ENCODE measurements at places on chromosomes 13 and 19.

GRCh38 chr19:34573226-34573864 lies 91.8 kb downstream of the WTIP start:
- DNase-seq = no peak

- no peak for DNase-seq
Measured at GRCh38 chr19:31260171-31260933, 88.9 kb downstream of the TSHZ3 start.

- DNase-seq = no peak
Measured at GRCh38 chr13:95250961-95251360, 50.3 kb downstream of the ABCC4 start.

DNA sequence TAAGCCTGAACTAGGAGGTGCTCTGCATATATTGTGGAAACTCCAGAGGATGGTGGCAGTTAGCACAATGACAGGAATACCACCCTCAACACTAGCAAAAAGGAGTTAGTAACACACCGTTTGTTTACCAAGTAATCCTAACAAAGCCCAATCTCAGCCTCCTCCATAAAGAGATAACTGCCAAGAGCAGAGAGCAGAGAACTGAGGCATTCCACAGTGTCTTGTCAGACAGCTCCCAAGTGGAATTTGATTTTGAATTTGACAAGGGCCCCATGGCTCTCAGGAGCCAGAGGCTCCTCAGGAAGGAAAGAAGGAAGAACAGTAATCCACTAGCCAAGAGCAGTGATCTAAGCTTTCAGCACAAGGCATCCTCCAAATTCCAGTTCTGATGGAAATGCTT lies 298.6 kb downstream of the DCLK1 start:
- no peak for DNase-seq

GRCh38 chr13:73334445-73334844 lies 275.6 kb downstream of the KLF5 start:
- no peak for DNase-seq

- DNase-seq = no peak
Measured at GRCh38 chr19:41646589-41647204, 19.8 kb upstream of the CEACAM4 start.

DNA sequence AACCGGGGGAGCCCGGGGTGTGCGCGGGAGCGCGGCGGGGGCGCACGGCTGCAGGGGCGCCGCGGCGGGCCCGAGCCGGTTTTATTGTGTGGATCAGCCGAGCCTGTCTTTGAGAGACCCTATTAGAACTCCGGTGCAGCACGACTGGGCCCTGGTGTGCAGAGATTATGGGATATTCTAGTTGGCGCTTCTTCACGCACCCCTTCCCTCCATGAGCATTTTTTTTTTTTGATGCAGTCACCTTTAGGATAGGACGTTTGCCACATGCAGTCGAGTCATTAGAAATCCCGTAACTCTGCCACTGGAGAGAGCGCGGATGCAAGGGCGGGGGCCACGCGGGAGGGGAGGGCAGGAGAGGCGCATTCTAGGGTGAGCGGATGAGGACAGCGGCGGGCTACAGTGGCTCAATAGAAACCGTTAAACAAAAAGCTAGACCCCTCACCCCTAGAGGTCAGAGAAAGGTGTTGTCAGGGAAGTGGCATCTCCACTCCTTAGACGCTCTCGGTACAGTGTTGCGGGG lies 3.7 kb downstream of the FGF9 start:
- no peak for DNase-seq

- DNase-seq = no peak
Measured at GRCh38 chr13:80979035-80979641, 638.2 kb upstream of the SPRY2 start.

GRCh38 chr13:77386046-77386445 lies 59.2 kb upstream of the MYCBP2 start:
- no peak for DNase-seq

DNA sequence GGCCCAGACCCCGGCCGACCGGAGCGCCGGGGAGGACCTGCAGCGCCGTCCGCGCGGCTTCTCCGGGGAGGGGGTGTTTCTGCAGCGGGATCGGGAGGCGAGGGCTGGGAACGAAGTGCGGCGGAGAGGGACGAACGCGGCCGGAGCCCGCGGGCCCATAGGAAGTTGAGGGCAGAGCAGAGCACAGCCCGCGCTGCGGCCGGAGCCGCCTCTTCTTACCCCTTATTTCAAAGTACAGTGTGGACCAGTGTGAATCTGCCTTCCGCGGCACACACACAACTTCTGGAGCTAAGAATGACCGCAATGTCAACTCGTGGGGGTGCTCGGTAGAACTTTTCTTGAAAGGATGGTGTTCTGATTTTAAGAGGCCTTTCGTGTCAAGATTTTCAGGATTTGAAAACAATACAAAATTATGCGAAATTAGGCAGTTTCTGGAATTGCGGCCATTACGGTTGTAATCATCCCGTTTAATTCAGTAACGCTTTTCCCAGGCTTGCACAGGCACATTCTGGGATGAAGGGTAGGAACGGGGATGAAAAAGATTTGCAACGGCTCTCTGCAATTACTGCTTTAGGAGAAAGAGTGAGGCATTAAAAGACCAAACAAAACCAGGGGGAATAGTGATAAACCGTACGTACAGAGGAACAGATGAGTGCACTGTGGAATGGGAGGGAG lies 821 bp downstream of the TDRD3 start:
- DNase-seq = peak; percentile 77

- no peak for DNase-seq
Measured at GRCh38 chr19:44280916-44281315, 21.2 kb downstream of the ZNF233 start.

DNA sequence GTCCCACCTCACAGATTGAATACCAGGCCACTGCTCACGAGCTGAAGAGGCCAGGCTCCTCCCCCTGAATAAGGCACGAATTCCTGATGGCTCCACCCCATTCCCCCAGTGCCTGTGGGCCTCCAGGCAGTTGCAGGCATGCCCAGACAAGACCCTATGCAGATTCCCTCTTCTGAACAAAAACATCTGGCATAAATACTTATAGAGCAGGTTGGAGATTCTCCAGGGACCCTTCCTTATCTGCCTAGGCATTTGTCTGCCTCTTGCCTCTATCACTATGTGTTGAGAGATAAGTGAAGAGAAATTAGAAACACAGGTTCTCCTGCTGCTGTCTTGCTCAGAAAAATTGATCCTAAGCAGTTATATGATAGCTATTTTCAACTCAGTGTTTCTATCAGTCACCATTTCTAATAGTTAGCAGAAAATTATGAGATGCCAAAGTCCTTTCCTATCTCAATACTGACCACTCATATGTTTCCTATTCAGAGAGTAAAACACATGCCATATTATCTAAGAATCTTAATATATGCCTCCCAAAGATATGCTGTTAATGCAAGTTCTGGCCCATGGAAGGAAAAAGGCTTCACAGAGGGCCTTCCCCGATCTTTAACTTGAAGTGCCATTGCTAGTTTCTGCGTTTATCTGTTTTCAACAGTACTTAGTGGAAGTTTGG lies 364.0 kb downstream of the KCTD12 start:
- no peak for DNase-seq

- DNase-seq = no peak
Measured at GRCh38 chr19:14433554-14434501, 722 bp downstream of the PKN1 start.

- no peak for DNase-seq
Measured at GRCh38 chr13:65401315-65401714, 1828.8 kb downstream of the PCDH9 start.

GRCh38 chr13:113166266-113166665 lies 7.8 kb downstream of the PROZ start:
- DNase-seq = no peak

DNA sequence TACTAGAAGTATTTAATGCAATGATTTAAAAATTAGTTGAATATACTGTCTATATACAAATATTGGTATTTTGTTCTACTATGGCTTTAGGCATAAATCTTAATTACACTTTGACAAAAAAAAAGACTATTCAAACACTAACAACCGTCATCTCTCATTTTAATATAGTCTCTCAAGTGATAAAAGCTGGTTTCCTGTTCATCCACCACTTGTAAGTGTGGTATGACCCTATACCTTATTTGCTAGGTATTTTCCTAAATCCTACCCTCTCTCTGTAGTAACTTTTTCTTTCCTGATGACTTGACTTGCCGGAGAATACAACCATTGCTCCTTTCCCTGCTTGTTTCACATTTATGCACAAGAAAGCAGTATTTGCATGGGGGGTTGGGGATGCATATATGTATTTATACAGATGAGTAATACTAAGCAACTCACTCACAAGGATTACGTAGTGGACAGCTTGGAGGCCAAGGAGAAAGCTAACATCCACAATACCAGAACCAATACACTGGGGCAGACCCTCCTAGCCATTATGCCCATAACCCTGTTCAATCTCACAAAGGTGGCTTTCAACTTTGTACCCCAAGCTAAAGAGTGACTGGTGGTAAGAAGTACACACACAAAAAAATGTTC lies 12.7 kb upstream of the EFNB2 start:
- DNase-seq = no peak

- no peak for DNase-seq
Measured at GRCh38 chr13:52892925-52893324, 44.5 kb upstream of the PCDH8 start.

GRCh38 chr13:24104723-24105122 lies 55.8 kb upstream of the SPATA13 start:
- no peak for DNase-seq

DNA sequence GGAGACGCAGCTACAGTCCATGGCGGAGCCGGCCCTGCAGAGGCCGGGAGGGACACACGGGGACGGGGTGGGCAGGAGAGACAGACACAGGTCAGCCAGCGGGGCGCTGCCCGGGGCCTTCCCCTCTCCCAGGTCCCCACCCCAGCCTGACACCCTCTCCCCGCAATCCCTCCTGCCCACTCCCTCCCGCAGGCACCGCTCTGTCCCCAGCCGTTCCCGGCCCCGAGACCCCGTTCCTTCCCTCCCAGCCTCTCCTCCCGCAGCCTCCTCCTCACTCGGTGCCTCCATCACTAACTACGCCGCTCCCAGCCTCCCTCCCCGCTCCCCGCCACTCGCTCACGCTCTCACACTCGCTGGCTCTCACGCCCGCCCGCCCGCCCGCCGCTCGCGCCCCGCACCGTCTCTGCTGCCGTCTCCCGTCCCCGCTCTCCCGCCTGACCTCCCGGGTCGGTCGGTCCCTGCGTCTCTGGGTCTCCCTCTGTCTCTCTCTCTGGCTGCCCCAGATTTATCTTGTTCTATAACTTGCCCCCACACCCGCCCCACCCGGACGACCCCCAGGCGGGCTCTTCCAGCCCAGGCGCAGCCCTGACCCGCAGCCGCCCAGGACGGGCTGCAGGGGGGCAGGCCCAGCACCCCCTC lies 15.2 kb downstream of the ERFL start:
- DNase-seq = no peak

GRCh38 chr19:17554968-17555479 lies 425 bp upstream of the COLGALT1 start:
- no peak for DNase-seq

- DNase-seq = no peak
Measured at GRCh38 chr19:45906221-45906620, 3.8 kb upstream of the MYPOP start.

DNA sequence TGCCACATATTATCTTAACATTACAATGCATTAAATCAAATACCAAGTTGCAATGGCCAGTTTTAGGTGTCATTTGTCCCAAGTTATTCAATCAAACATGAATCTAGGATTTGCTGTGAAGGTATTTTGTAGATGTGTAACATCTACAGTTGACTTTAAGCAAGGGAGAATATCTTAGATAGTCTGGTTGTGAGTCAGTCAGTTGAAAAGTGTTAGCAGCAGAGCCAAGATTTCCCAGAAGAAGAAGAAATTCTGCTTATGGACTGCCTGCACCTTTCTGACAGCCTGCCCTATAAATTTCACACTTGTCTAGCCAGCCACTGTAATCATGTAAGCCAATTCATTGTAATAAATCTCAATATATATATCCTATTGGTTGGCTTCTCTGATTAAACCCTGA lies 41.3 kb upstream of the INTS6 start:
- no peak for DNase-seq

DNA sequence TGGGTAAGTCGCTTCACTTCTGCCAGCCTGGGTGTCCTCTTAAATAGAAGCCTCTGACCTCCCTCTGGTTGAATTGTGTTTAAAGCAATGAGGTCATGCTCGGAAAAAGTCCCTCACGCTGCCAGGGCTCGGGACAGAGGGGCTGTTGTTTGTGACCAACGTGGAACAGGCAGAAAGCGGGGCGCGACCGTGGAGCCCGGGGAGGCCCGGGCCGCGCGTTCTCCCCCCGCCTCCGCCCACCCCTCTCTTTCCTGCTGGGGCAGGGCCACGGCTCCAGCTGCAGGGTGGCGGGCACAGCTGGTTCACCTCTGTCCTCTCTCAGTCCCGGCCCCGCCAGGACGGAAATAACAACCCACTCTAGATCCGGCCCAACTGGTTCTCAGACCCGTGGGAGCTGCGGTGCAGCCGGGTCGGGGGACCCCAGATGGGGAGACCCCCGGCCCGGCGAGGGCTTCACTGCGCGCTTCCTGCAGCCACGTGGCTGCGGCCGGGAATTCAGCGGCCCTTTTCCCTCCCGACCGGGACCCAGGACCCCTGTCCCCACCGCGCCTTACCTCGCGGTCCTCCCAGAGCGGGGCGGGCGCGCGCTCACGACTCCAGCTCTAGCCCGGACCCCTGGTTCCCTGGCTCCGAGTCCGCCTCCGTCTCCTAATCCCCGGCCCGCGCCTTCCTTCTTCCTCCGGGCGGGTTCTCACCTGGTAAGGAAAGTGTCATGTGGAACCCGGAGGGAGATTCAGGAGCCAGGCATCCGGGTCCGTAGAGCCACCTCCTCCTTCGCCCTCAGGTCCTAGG lies 1.9 kb downstream of the CDC42EP5 start:
- DNase-seq = peak; percentile 84

GRCh38 chr19:36032251-36033104 lies at the start of gene CLIP3:
CLIP3 (minus strand) TSS chr19:36032873; CDS start chr19:36032357, 516 bp downstream.
- DNase-seq = peak; percentile 89

All from sciatic nerve (tissue), 2 donors.